SK-N-DZ (cell line): ENCODE measurements at places on chromosomes 5 and 9.

DNA sequence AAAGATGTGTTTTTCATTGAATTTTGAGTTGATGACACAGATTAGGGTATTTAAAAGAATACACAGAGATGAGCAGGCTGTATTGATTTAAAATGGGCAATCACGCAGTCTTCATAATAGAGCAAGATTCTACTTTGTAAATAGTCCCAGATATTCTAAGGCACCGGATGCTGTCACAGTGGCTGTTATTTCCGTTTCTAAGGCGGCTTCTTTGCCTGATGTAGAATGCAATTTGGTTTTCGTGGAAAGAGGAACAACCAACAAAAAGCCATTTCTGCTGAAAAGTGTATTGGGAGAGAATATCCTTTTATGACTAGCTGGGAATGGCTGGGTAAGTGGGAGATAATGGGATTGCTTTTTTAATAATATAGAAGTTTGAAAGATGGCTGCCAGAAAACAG lies 17.5 kb downstream of the PRKACG start:
- no peak for DNase-seq

- DNase-seq = no peak
Observed at GRCh38 chr9:135932656-135933055, 25.3 kb upstream of the CAMSAP1 start.

GRCh38 chr5:89064054-89064453 lies 181.1 kb upstream of the MEF2C start:
- no peak for DNase-seq

- no peak for DNase-seq
Observed at GRCh38 chr9:9605681-9606080, 1007.1 kb downstream of the PTPRD start.
